Iris pigment epithelial cell (primary cell): ENCODE measurements at places on chromosomes 1 and 21.

DNA sequence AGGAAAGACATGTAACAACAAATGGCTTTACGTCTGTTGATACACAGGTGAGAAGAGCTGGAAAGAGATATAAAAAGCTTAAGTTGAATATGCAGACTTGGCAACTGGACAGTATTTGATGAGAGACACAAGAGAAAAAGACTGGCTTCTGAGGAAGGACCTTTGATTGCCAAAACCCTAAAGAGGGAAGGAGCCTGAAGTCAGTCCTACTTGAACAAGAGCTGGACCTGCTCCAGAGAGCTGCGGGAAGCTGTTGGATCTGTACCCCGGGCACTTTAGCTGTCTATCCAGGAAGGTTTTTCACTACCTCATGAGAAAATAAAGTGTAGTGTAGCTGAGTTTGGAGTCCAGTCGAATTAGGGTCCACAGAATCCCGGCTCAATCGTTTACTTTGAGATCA, 25.3 kb upstream of the LRRC8B start:
- no peak for DNase-seq

DNA sequence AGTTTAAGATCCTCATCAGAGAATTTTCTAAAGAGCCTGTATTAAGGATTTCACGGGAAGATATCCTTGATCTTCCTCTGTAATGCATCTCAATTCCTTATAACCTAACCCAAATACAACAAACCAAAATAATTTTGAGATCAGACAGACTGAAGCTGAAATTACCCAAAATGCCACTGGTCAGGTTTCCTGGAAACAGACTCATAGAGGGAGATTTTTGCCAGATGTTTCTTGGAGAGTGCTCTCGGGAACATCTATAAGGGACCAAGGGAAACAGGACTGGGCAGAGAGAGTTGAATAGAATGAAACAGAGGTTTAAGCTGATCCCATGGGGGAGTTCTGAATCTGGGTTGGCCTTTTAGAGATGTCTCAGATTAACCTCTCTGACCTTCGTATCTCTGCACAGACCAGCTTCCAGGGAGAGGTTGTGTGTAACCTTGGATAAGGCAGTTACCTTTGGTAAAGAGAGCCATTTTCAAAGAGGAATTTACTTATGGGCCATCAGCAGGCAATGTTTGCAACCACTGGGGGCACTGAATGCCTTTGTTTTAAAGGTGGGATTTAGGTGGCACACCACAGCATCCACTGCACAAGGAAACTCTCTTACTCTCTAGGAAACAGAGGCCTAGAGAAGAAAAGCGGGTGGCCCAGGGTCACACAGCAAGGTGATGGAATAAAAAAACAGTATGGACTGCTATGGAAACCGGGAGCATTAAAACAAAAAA, 130.8 kb upstream of the SGIP1 start:
- no peak for DNase-seq

DNA sequence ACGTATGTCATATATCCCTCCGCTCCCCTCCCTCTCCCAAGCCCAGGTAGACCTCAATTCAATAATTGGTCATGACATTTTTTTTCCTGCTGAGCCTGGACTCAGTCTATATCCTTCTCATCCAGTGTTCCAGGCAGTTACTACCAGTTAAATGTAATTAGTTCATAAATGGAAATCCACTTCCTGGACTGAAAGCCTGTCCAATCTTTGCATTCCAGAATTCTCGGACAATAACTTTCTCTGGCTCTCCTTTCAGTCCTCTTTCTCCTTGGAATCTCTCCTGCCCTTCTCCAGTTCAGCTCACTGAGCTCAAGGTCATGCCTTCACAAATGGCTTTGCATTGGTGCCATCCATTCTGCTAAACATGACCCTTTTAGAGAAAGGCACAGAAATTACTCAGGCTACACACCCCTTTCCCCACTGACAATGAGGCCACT, 34.8 kb downstream of the VWA5B1 start:
- DNase-seq = no peak

- no peak for DNase-seq
Measured at GRCh38 chr1:50289495-50289894, 133.7 kb downstream of the DMRTA2 start.

GRCh38 chr21:35478161-35479064, 429.3 kb upstream of the RUNX1 start:
- peak; percentile 72 for DNase-seq

DNA sequence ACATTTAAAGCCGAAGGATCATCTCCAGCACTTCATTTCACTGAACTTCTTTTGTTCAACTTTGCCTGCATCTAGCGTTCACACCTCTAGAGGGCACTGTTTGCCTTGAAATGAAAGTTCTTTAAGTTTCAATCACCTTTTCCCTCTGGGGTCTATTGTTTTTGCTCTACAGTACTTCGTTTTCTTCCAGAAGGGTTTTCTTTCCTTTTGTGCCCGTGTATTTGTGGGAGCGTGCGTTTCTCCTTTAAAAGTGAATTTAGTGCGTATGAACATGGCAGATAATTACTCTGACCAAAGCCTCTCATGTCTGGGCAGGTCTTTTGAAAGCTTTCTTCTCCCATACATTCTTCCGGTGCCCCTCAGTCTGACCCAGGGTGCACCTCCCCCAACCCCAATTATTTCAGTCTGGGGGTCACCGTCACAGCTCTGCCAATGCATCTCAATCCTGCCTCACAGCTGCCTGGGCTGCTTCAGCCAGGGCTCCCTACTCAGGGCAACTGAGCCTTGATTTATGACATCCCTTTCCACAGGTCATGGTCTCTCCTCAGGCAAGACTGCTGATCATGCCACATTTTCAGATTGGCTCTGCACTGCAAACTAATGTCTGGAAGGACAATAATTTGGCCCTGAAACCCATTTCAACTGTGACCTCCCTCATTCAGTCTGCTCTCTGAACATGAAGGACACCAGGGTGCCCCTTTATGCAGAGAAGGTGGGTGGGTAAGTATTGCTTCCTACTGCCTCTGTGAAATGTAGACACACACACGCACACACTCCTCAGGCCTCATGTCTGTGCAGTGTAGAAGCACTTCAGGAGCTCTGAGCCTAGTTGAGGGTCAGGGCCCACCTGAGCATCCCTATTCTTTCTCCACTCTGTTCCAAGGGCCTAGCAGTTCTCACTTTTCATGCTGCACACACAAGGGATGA, 88.6 kb downstream of the NUF2 start:
- DNase-seq = peak; percentile 47

GRCh38 chr1:243335292-243335691, 79.5 kb downstream of the SDCCAG8 start:
- DNase-seq = peak; percentile 31

DNA sequence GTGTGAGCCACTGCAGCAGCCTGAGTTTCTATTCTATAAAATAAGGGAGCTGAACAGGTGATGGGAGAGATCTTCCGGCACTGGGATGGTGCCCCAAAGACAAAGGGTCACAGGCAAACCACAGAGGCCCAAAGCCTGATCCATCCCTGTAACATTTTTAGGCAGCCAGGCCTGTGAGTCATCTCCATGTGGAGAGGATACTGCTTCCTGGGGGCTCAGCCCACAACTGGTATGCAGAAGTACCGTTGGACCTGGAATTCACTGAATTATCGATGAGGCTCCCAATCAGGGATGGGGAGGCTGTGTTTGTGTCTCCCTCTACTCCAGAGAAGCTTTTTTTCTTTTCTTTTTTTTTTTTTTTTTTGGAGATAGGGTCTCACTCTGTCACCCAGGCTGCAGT, 48.8 kb upstream of the WASF2 start:
- DNase-seq = peak; percentile 73

DNA sequence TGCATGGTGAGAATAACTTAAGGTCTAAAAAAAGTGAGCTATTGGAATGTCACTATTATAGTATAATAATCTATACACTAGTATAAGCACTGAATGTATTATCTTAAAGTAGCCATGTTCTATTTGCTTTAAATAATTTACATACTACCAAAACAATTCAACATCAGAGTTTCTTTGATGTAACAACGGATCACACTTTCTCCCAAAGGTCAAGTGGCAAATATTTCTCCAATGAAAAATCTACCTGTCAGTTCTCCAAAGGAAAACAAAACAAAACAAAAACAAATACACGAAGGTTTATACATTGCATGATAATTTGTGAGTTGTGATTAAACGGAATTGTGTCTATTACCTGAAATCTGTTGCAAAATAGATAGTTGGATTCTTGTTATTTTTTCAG, 581.4 kb downstream of the USP25 start:
- DNase-seq = no peak

- no peak for DNase-seq
Measured at GRCh38 chr1:29635501-29636263, 399.4 kb downstream of the PTPRU start.

GRCh38 chr21:42806509-42807140, 72.7 kb downstream of the WDR4 start:
- no peak for DNase-seq

DNA sequence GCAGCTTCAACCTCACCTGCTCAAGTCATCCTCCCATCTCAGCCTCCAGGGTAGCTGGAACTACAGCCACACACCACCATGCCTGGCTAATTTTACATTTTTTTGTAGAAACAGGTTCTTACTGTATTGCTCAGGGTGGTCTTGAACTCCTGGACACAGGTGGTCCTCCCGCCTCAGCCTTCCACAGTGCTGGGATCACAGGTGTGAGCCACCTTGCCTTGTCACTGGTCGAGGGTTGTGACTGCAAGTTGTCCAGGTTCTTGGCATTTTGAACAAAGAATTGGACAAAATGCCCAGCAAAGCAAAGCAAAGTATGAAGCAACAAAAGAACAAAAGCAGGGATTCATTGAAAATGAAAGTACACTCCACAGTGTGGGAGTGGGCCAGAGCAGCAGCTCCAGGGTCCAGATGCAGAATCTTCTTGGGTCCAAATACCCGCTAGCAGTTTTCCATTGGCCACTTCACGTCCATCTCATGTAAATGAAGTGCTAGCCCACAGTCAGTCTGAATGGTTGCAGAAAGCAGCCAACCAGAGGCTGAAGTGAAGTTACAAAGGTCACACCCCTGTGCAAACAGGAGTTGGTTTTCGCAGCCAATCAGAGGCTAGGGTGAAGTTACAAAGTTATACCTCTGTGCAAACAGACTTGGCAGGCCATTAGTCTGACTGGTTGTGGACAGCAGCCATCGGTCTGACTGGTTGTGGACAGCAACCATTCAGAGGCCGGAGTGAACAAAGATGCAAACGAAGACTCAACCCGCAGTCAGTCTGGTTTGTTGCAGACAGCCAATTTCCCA, 109.5 kb upstream of the KIF26B start:
- no peak for DNase-seq

GRCh38 chr21:31448496-31448895, 104.4 kb upstream of the TIAM1 start:
- DNase-seq = no peak

GRCh38 chr1:78370356-78370755, 120.4 kb upstream of the PTGFR start:
- DNase-seq = peak; percentile 90

GRCh38 chr1:12285496-12286143, 55.8 kb downstream of the VPS13D start:
- DNase-seq = peak; percentile 45

- no peak for DNase-seq
Measured at GRCh38 chr21:46411691-46412090, 47.0 kb upstream of the DIP2A start.

DNA sequence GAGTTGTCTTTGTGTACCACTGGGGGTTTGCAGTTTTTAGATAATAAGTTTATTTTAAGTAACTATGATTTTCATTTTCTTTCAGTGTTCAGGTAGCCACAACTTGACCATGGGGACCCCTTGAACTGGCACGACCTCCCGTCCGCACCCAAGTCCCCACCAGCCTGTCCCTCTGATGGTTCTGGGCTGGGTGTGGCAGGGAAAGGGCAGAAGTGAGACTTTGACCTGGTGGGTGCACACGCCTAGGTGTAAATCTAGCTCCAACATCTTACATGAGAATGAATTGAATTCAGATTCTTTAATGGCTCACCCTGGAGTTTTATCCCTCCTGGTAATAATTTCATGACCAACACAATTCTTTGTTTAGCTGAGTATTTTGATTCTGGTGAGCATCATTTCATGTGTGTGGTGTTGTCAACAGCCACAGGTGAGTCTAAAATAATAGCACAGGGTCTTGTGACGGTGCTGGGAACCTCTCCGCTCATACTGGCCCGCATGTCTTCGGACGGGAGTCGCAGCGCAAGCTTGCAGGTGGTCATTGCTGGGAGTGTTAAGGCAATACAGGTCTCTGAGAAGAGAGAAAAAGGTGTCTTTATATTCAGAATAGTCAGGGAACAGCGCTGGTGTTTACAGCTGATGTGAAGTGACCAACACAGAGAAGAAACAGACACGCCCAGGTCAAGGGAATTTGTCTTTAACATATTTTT, 50.8 kb upstream of the POFUT2 start:
- no peak for DNase-seq

- DNase-seq = no peak
Measured at GRCh38 chr1:1169429-1170214, 4.1 kb upstream of the TTLL10 start.

DNA sequence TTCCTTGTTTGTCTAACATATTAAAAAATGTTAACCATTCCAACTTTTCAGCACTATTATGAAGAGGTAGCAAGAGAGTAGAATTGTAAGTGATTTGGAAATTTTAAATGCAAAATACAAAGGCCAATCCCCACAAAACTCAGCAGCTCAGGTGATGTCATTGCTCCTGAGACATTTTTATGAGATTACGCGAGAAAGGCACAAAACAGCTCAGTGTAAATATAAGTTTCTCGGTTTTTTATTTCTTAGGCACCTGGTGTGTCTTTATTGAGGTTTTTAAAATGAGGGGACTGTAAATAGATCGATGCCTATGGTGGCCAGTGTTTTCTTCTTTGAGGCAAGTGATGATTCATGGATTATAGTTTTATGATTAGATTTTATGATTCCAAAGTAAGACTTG, 6.1 kb downstream of the ABCG1 start:
- no peak for DNase-seq

DNA sequence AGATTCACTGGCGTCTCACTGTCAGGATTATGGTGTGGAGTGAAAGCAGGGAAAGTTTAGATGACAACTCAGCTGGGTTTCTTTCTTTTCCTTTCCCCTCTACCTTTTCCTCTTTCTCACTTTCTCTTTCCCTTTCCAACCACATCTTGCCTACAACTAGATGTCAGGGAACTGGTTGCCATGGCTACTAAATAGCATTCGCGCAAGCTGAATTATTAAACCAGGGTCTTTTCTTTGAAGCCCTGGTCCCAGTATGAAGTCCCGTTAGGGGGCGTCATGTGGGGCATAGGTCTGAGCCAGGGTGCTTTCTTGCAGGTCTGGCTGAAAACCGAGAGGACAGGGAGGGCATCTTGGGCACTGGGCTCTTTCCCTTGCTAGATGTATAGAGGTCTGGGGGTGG, 168.4 kb upstream of the CACNA1E start:
- DNase-seq = no peak

DNA sequence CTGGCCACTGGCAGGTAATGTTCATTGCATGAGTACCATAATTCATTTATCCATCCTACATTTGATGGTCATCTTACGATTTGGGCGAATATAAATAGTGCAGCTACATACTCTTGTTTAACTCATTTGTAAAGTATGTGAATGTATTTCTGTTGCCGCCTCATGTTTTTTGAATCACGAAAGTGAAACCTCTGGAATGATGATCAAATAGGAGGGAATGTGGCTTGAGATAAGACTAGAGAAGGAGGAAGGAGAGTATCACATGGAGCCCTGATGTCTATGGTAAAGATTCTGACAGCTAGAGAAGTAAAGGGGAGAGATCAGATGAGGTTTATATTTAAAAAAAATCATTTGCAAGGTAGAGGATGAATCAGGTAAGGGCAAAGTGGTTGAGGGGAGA, 8.0 kb downstream of the MRPS14 start:
- peak; percentile 93 for DNase-seq
